ENCODE measurements at places on chromosomes 2 and 18.

GRCh38 chr2:97936199-97936598, 59.5 kb downstream of the TMEM131 start:
- ATAC-seq, result no peak

DNA sequence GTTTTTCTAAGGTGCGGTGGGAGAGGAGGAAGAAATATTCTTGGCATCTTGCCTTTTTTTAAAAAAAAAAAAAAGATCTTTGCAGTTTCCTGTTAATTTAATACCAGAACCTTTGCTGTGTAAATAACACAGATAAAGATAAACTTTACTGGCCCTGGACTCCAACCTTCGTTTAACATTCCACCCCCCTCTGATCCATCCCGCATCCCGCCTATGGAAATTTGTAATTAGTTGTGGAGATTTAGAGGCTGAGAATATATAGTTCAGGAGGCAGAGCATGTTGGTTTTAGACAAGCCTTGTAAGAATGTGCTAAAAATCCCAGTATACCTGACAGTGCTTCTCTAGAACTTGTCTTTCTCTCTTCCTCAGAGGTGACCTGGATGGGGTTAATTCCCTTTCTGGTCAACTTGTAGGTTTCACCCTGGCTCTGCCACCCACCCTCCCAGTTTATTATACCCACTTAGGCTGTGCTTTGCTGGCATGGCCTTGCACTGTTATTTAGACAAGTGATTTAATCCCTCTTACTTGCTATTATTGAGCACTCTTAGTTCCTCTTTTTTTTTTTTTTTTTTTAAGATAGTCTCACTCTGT, 2.9 kb upstream of the C2orf72 start:
- no peak for ATAC-seq

DNA sequence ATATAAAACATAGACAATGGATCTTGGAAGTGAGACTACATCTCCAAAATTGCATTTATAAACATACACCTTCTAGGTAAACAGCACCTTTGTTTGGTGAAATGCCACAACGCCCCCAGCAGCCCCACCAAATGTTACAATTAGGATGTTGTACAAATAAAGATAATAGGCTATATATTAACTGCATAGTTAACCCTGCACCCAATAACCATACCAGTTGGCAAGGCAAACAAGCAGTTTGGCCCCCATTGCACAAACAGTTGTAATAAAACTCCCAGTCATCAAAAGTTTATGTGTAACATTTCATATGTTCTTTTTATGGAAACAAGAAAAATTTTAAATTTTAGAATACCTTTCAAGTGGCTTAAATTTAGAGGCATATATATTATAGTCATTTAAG, 67.3 kb downstream of the PRPF40A start:
- ATAC-seq, result no peak

DNA sequence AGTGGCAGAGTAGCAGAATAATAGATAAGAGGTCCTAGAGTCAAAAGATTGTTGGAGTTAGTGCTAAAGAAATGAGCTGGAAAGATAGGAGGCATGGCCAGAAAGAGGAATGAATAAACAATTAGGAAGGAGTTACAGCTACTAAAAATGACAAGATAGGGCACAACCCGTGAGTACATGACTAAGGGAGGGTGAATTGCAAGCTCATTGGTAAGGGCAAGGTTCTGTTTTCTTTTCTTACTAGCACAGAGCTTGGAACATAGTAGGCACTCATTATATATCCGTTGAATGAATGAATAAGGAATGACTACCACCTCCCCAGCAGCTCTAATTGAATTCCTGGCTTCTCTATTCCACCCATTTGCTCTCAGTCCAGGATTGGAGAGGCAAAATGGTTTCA, 5.7 kb upstream of the MARCO start:
- ATAC-seq, result no peak

- ATAC-seq, result no peak
Observed at GRCh38 chr2:194619366-194619765, 1037.7 kb upstream of the SLC39A10 start.

Measured in gastroesophageal sphincter (tissue), 4 donors.